ENCODE measurements at places on chromosomes 3 and 15.

GRCh38 chr3:54506603-54507002 lies 384.3 kb downstream of the CACNA2D3 start:
- no peak for DNase-seq

DNA sequence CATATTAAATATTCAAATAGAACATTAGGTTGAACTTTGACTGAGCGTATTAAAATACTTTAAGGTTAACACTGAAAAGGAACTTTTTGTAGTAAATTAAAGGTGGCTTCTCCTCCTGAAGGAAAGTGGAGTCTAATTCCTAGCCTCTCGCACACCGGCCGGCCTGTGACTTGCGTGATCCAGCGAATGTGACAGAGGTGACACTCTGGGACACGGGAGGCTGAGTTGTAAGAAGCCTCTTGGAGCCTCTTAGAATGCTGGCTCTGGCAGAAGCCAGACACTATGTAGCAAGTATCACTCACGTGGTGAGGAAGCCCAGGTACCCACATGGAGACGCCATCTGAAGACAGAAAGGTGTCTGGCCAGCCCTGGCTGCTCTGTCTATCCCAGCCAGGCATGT lies 64.9 kb upstream of the NSMCE3 start:
- DNase-seq = no peak

GRCh38 chr3:190519886-190520285 lies 6.0 kb downstream of the IL1RAP start:
- no peak for DNase-seq

DNA sequence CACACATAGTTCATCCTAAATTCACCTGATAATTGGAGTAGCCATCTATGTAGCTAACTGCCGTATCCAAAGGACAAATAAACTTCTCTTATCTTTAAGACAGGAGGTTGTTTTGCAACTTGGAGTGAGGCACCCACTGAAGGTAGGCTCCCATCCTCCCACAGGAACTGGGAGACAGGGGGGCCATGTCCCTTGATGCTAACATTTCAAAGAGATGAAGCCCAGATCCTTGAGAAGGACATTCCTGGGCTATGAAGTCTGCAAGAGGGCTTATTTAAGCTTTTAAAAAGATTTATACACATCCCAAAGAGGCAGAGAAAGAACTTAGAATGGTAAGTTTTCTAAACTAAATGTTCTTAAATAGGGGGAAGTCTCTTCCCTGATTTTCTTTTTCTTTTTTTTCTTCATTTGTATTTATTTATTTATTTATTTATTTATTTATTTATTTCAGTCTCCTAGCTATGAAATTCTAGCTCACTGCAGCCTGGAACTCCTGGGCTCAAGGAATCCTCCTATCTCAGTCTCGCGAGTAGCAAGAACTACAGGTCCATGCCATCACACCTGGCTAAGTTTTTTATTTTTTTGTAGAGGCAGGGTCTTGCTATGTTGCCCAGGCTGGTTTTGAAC lies 12.8 kb upstream of the MOBP start:
- no peak for DNase-seq

DNA sequence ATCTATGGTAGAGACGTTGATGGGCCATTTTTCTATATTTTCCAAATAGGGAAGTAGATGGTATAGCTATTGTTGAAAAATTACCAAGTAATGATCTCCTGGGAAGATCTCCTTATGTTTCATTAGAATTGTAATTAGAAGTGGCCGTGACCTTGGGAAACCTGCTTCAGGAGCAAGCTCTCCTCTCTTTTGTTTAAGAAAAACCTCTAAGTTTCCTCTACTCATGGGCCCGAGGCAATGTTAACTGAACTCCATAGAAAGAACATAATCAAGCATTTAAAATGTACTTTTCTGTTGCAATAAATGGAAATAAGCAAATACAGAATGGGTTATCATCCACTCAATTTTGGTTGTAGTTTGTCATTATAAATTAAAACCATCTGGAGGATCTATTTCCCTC lies 511.2 kb upstream of the MDFIC2 start:
- no peak for DNase-seq

DNA sequence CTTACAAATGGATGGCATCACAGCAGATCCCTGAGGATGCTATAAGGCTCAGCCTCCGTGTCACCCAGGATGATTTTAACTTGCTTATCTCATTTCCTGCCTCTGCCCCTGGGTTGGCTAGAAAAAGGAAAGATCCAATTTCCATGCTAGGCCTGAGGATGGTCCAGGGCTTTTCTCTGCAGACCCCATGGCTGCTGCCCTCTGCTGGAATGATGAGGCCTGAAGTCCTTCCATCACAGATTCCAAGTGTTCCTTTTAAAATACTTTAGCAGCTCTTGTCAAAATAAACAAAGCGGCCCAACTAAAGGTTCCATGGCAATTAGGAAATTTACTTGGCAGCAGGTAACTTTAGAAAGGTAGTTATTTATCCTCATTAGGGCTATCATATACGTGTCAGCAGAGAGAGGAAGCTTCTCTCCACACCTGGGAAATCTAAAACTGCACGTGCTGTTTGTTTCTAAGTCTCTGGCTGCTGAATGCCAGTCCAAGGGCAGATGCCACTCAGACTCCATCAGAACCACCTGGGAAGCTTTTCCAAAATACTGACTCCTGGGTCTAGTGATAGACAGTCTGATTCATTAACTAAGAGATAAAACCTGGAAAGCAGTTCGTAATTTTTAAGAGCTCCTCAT lies 401.9 kb upstream of the IL12A start:
- no peak for DNase-seq

- DNase-seq = no peak
These were observed 131.6 kb upstream of the CMC1 start for GRCh38 chr3:28109829-28110228.

DNA sequence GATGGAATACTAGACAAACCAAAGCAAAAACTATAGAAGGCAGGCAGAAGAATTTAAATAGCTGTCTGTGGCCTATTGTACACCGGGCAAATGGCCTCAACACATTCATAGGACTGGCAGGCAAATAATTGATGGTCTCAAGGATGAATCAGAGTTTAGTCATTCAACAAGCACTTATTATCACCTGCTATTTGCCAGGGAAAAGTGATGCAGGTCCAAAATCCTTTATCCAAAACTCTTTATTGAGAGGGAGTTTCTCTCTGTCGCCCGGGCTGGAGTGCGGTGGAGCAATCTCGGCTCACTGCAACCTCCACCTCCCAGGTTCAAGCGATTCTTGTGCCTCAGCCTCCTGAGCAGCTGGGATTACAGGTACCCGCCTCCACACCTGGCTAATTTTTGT lies 2.3 kb downstream of the EIF2AK4 start:
- DNase-seq = no peak

DNA sequence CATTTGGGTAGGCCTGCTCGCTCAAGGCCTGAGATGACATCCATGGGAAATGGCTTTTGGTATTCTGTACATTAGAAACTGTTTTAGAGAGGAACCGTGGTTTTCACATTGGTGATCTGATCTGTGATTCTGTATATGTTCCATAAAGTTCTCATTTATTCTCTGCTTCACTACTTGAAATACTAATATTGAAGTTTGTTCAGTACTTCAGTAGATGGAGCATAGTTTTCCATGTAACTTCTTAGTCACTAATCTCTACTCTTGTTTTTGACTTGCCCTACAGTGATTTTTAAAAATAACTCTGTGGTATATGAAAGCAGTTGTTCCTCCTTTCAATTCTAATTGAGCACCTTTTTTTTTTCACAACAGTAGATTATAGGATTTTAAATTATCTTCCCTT lies 66.5 kb downstream of the MBNL1 start:
- DNase-seq = no peak

DNA sequence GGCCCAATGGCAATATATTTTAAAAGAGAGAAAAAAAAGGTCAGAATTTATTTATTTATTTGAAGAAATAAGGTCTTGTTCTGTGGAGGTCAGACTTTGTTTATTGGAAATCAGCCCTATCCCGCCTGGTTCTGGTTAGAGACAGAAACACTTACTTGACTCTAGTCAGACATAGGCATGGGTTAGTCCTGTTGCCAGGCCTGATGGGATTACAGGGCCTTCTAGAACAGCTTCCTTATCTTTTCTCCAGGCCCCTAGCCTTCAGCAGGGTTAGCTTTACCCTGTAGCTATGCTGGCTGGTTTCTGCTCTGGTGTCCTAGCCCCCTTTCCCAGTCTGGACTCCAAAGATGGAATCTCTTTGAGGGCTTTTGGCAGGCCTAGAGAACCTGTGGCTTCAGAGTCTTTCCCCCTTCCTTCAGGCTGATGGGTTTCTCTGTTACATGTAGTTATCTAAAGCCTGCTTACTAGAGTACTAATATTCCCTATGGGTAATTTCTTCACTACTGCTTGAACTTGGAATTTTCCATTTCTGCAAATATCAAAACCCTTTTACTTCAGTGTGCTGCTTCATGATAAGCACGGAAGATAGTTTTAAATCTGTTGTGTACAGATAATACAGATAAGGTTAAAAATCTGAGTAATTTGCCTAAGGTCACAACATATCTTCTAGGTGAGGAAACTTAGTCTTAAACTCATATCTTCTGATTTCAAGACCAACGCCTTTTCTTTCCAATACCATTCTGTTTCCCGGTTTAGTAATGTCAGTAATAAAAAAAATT lies 10.6 kb downstream of the IREB2 start:
- no peak for DNase-seq

DNA sequence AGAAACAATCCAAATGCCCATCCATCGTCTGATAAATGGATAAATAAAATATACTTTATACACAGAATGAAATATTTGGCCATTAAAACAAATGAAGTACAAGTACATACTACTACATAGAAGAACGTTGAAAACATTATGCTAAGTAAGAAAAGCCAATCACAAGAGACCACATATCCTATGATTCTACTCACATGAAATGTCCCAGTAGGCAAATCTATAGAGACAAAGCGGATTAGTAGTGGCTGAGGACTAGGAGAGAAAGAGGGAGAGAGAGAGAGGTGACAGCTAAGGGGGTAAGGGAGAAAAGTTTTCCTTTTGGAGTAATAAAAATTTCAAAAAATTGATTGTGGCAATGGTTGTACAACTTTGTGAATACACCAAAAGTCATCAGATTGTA lies 147.0 kb downstream of the GREM1 start:
- DNase-seq = no peak

DNA sequence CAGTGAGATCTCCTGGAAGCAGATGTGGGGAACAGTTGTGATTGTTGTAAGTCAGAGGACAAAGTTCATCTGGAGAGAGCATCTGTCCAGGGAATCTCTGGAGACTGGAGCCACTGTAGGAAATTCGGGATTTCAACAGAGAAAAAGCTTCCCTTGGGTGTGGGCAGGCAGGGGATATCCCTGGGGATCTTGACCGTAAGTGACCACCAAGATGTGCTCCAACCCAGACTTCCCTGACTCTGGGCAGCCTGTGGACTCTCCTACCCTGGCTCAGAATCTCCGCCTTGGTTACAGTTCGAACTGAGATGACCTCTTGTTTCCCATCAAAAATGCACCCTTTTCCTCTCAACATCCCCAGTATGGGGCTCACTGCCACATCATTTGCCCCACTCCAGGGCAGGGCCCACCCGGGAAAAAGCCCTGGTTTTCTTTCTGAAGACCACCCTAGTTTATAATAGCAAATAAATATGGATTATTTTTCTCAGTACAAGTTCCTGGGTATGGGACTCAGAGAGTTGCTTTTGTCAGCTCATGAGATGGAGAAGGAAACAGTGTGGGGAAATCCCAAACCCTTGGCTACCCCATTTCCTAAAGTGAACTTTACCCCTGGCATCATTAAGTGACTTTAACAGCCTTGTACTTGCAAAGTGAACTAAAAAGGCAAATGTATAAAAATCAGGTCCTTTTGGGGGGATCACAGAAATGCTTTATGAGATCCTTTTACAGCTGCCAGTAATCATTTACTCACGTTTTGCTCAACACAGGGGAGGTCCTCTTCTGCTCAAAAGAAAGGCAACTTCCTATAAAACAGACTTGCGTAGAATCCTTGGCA lies 89.9 kb downstream of the CCNL1 start:
- no peak for DNase-seq

- DNase-seq = no peak
These were observed 593.9 kb downstream of the TUSC7 start for GRCh38 chr3:117303443-117303842.

- no peak for DNase-seq
These were observed 63.3 kb upstream of the GATM start for GRCh38 chr15:45441686-45442085.

GRCh38 chr15:72873379-72874233 lies 90.0 kb upstream of the ADPGK start:
- no peak for DNase-seq

DNA sequence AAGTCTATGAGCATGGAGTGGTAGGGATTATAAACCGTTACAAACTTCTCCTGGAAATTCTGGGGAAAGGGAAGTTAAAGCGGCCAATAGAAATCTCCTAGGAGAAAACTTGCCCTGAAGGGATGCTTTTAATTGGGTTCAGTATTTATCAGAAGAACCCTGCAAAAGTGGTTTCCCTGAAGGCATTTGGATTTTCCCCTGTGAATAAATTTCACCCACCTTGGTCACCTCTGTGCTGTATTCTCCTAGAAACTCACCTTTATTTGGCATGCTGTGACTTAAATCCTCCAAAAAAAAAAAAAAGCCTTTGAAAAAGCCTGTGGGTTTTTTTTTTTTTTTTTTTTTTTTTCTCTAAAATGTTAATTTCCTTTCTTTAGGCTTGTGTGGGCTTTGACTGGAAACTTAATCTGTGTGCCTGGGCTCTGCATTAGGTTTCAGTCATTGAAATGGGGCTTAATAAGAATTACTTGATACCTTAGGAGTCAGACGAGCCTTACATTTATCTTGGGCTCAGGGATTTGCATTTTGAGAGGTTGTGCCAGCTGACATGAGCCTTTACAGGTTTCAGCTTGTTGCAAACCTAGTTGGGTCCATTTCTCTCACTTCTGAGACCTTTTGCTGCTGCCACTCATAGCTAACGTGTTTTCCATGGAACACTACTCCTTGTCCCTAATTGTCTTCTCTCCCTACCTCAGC lies 22.0 kb downstream of the TGFBR2 start:
- DNase-seq = no peak

DNA sequence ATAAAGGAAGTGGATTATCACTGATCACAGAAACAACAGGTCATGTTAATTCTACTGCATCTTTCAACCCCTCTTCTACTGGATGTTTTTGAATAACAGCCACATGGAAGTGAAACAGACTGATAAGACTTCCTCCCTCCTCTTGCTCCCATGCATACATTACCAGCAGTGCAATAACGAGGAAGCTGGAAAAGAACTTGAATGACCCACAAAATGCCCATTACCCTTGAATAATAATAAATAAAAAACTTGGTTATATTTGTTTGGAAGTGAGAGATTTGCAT lies 51.6 kb downstream of the RARB start:
- no peak for DNase-seq

DNA sequence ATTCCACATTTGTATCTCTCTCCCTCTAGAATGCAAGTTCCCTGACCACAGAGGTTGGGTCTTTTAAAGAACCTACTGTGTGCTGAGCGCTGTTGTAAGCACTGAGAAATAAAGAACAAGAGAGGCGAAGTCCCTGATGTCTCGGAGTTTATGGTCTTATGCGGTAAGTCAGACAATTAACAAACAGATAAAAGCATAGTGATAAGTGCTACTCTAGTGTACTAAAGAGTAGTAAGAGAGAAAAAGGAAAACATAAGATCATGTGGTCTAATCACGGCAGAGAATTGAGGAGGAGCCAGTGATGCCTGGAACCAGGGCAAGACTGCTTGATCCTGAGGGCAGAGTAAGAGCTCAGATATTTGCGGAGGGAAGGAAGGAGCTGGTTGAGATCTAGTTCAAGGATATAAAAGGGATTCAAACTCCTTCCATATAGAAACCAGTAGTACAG lies 29.8 kb upstream of the TSC22D2 start:
- DNase-seq = no peak

- no peak for DNase-seq
These were observed 472 bp downstream of the BSN start for GRCh38 chr3:49554633-49555265.

GRCh38 chr3:118949113-118949760 lies 85.4 kb downstream of the IGSF11 start:
- no peak for DNase-seq

GRCh38 chr3:115922681-115923347 lies 299.5 kb downstream of the GAP43 start:
- DNase-seq = no peak
